ENCODE measurements at places on chromosomes 11 and 22.

DNA sequence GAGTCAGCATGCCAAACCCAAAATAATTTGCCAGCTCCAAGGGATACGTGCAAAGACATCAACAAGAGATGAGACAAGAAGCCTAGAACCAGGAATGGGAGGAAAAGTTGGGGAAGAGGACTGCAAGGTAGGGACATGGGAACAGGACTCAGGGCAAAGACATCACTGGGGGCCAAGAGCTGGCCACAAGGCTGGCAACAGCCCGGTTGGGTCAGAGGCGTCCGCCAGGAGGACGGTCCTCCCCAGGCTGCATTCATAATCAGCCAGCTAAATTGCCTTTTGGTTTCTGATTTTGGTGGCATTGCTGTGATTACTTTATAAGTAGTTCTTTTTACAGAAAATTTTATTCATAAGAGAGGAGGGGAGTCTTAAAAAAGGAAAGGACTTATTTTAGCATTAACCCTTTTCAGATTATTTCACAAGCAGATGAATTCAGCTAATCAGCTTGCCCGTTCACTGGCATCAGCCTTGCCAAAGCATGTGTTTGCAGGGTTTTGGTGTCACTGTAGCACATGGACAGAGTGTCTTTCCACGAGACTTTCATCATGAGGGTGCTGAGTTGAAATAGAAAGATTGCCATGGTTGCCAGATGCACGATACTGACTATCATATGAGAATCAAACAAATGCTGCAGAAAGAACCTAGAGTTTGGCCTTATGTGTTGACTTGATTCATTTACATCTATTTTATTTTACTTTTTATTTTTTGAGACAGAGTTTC, 23.2 kb upstream of the NAV2 start:
- DNase-seq: no peak

DNA sequence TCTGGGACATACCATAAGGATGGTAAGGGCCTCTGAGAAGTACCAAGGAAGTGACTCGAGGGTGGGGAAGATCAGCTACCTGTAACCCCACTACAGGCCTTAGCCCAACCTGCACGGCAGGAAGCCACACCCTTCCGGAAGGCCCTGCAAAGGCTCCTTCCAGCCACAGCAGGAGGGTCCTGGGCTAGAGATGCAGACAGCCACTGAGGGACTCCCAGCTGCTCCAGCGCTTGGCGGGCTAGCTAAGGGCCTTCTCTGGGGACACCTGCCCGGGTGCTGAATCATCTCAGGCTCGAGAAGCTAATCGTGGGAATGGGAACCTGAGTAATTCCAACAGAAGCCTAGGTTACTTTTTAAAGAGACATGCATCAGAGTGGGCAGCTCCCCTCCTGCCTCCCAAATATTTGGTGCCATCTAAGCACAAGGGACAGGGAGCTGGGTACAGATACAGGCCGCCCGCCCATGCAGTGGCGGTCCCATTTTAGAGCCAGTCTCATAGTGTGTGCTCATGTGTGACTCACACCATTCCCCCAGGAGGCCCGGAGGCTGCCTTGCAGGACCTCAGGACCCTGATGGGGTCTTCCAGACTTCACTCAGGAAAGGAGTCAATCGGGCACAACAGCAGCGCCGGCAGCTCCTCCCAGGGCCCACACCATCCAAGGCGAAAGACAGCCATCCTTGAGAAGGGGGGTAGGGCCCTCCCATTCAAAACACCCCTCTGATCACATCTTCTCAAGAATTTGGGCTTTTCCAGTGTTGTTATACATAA, 8.0 kb downstream of the MYH9 start:
- DNase-seq: no peak

DNA sequence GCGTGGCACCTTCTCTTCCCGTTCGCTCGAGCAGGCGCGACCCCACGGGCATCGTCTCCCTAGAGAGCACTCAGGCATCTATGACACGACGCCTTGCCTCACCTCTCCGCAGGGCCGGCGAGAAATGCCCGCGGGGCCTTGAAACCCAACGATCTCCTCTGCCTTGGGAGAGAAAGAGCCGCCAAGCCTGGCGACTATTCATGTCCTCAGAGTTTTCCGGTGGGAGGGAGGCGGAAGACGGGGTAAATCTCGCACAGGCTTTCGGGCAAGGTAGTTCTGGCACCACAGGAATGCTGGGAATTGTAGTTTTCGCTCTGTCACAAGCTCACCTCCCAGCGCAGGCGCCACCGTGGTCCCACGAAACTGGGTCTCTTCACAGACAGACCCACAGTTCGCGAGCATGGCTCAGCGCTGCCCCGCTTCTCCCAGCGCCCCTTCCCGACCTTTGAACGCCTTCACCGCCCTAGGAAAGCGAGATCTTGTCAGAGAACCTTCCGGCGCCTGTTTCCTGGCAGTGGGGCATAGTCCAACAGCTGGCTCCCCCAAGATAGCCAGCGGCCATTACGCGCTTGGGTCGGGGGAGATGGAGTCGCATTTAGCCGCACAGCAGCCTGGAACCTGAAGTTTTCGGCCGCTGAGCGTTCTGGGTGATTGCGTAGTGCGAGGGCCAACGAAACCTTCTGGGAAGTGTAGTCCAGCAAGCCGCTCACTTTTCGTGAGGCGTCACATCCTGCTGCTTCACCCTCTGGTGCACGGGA, at the start of gene CCDC90B:
Gene CCDC90B (minus strand): TSS at position 597 of the 758 bp plus-strand sequence. CDS start 395 bp downstream, at position 202.
- DNase-seq: peak; percentile 76

GRCh38 chr11:44140805-44141204, 45.3 kb downstream of the EXT2 start:
- no peak for DNase-seq

DNA sequence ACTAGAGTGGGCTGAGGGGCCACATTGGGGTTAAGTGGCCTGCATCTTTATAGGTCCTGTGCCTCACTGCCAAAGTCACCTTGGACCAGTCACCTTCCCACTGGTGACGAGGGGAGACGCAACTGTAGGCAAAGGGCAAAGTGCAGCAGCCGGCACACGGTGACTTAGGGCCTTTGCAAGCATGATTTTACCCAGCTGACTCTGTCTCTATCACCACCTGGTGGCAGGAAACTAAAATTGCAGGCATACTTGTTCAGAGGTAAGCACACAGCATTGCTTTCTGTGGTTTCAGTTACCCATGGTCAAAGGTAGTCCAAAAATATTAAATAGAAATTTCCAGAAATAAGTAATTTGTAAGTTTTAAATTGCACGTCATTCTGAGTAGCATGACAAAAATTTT, 1164.4 kb downstream of the BRD1 start:
- DNase-seq: no peak

DNA sequence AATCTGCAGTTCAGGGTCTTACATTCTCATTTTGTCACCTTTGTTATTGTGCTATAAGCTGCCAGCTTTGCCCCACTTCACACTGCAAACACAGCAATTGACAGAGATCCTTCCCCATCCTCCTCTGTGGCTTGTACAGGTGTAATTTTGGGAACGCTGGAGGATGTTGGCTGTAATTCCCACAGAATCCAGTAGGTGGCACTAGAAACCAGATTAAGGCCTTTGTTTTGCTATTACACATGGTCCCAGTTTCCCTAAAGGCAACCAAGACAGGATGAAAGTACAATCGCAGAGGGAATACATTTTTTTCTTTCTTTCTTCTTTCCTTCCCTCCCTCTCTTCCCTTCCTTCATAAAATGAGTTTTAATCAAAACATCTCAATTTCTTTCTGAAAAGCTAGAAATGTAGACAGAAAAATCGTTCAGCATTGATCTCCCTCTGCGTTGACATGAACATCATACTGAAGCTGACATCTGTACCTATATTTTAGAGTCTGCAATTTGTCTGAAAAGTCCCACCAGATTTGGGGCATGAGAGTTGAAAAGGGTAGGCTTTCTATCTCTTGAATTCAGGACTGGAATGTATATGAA, 21.3 kb upstream of the NELL1 start:
- peak; percentile 44 for DNase-seq

DNA sequence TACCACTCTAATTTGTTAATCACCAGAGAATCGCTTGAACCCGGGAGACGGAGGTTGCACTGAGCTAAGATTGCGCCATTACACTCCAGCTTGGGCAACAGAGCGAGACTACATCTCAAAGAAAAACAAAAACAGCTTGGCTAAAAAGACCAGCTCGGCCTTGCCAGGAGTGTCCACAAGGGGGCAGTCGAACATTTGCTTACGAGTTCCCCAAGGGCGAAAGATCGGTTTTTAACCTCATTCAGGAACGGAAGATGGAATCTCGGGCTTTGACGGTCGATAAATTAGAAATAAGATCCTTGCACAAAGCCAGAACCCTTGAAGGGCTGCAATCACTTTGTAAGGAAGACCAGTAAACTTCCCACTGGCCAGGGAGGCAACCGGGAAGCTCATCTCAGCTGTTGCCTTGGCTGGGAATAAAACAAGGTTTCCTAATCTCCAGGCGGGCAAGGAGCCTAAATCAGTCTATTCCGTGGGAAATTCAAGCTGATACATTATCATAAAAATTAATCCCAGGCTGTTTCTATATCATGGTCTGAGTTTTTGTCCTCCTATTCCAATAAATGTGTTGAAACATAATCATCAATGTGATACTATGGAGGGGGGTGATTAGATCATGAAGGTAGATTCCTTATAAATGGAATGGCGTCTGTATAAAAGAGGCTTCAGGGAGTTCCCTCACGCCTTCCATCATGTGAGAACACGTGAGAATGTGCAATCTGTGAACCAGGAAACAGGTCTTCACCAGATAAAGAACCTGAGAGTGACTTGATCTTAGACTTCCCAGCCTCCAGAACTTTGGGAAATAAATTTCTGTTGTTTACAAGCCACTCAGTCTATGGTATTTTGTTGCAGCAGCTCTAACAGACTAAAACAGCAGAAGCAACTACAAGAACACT, 14.9 kb upstream of the SLC29A2 start:
- no peak for DNase-seq

GRCh38 chr11:18727479-18728236, 1.7 kb upstream of the IGSF22 start:
- peak; percentile 79 for DNase-seq

- no peak for DNase-seq
Measured at GRCh38 chr11:14973621-14974514, 1.7 kb upstream of the CALCA start.

GRCh38 chr11:9025101-9025850, 21.5 kb upstream of the NRIP3 start:
- DNase-seq: no peak
